H1 (cell line): ENCODE measurements at places on chromosomes 12 and 14. TPM values are rescaled to one million over a fixed set of nuclear protein-coding genes. Genes with fewer than 3 reads are reported as not detected.

CPM gene
- total RNA-seq: 1.1 and 3.1 TPM in 2 replicates

CHST11 gene
- 14.4 and 15.5 TPM in 2 replicates for total RNA-seq

RTN1 gene
- total RNA-seq: 2.8 and 2.9 TPM in 2 replicates

FOXA1 gene
- 0.17 and 0.20 TPM in 2 replicates for total RNA-seq

ESRRB gene
- total RNA-seq: 0.45 and 0.48 TPM in 2 replicates

SERPINA3 gene
- total RNA-seq: not detected in 2 replicates

DTX1 gene
- total RNA-seq: 6.9 and 8.6 TPM in 2 replicates

SERPINA1 gene
- total RNA-seq: not detected in 2 replicates

CLEC1A gene
- total RNA-seq: not detected in 2 replicates

GPX2 gene
- 0.30 and 0.50 TPM in 2 replicates for total RNA-seq

SLC24A4 gene
- total RNA-seq: 0.44 and 0.89 TPM in 2 replicates

GRIP1 gene
- 27.3 and 37.6 TPM in 2 replicates for total RNA-seq

DNA sequence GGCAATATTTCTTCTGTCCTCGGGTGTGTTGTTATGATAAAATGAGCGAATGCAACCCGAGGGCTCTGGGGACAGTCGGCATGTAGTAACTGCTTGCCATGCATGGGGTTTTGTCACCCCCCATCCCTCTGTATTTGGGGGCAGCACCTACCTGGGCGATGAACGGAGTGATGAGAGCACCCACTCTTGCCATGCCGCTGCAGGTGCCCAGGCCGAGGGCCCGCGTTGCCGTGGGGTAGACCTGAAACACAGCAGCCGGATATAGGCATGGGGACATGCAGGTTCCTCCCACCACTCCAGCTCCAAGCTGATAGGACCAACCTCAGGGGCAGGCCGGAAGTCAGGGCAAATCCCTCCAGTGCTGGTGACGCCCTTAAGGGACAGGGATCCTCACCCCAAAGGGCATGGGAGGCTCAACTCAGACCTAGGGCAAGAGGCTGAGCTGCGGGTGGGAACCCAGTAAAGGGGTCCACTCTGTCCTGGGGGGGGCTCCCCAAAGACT lies 35.8 kb downstream of the DAO start:
- H3K36me3 ChIP-seq: no peaks in the 10 kb centered on the region
- DNase-seq: no peak
- no peaks in the 10 kb centered on the region for H3K4me1 ChIP-seq
- no peaks in the 10 kb centered on the region for H3K27me3 ChIP-seq

GRCh38 chr14:69828354-69828753 lies 31.3 kb upstream of the SLC10A1 start:
- no peaks in the 10 kb centered on the region for H3K36me3 ChIP-seq
- H3K27ac ChIP-seq: no peak overlapping the region
- no peaks in the 10 kb centered on the region for H3K4me1 ChIP-seq
- DNase-seq: no peak
- H3K27me3 ChIP-seq: no peaks in the 10 kb centered on the region

- H3K4me1 ChIP-seq: no peaks in the 10 kb centered on the region
- no peak overlapping the region for H3K27ac ChIP-seq
- no peaks in the 10 kb centered on the region for H3K36me3 ChIP-seq
- no peak for DNase-seq
- no peaks in the 10 kb centered on the region for H3K27me3 ChIP-seq
These were observed 20.0 kb upstream of the SGPP1 start for GRCh38 chr14:63747846-63748245.

DNA sequence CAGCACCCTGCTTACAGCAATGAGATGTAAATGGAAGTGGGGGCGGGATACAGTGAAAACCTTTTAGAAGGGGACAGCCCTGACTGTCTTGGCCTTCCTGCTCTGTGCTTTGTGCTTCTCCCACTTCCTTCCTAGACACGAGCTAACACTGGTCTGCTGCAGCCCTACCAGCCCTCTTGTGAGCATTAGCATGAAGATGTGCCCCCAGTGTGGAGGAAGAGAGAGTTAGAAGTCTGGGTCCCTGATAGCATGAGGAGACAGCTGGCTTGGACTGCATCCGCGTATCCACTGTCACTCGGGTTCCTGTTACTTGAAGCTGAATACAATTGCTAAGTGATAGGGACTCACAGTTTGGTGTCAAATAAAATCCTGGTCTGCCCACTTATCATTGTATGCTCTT lies 248.1 kb upstream of the SOX5 start:
- no peak for DNase-seq
- peaks cover 4% of the 10 kb centered on the region for H3K4me1 ChIP-seq
- H3K27ac ChIP-seq: no peak overlapping the region
- H3K4me3 ChIP-seq: no peak overlapping the region
- H3K27me3 ChIP-seq: no peaks in the 10 kb centered on the region
- no peaks in the 10 kb centered on the region for H3K36me3 ChIP-seq

- no peaks in the 10 kb centered on the region for H3K27me3 ChIP-seq
- H3K4me3 ChIP-seq: no peak overlapping the region
- no peak for DNase-seq
- H3K4me1 ChIP-seq: no peaks in the 10 kb centered on the region
- no peak overlapping the region for H3K27ac ChIP-seq
- H3K36me3 ChIP-seq: no peaks in the 10 kb centered on the region
These were observed 40.0 kb upstream of the DAAM1 start for GRCh38 chr14:59148334-59148900.

- no peaks in the 10 kb centered on the region for H3K27me3 ChIP-seq
- DNase-seq: no peak
- no peak overlapping the region for H3K4me3 ChIP-seq
- H3K36me3 ChIP-seq: no peaks in the 10 kb centered on the region
These were observed 52.9 kb downstream of the CCDC88C start for GRCh38 chr14:91364524-91365270.

DNA sequence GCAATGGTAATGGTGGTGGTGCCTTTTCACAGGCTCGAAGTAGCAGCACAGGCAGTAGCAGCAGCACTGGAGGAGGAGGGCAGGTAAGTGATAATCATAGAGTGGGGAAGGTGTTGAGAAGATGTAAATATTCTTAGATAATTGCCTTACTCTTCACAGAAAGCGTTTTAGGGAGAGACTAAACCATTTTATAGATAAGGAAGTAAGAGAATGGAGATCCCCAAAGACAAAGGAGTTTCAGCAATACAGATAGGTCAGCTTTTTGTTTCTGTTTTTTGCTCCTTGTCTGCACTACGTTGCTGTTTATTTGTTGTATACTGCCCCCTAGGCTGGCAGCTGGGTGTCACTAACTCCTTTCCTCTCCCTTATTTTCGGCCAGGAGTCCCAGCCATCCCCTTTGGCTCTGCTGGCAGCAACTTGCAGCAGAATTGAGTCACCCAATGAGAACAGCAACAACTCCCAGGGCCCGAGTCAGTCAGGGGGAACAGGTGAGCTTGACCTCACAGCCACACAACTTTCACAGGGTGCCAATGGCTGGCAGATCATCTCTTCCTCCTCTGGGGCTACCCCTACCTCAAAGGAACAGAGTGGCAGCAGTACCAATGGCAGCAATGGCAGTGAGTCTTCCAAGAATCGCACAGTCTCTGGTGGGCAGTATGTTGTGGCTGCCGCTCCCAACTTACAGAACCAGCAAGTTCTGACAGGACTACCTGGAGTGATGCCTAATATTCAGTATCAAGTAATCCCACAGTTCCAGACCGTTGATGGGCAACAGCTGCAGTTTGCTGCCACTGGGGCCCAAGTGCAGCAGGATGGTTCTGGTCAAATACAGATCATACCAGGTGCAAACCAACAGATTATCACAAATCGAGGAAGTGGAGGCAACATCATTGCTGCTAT lies 2.0 kb downstream of the SP1 start:
- no peaks in the 10 kb centered on the region for H3K27me3 ChIP-seq
- peak overlapping the region; percentile 52; the same call in 1 of the 2 replicates for H3K4me3 ChIP-seq
- no peak for DNase-seq
- H3K36me3 ChIP-seq: peaks cover 23% of the 10 kb centered on the region

DNA sequence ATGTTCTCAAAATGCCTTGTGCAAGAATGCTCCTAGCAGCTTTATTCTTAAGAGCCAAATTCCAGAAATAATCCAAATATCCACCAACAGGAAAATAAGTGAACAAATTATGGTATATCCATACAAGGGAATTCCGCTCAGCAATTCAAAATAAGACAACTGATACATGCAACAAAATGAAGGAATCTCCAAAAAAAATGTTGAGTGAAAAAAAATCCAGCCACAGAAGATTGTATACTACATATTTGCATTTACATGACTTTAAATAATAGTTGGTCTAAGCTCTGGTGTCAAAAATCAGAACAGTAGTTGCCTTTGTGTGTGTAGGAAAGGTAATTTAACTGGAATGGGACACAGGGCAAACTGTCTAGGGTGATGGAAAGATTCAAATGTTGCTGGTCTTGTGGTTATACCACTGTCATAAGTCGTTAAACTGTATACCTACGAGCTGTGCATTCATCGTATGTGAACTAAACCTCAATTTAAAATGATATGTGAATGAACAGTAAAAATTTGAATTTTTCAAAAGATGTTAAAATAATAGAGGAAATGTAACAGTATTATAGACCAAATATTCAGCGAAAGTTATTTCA lies 3.2 kb downstream of the CD69 start:
- H3K27ac ChIP-seq: no peak overlapping the region
- H3K4me1 ChIP-seq: peaks cover 4% of the 10 kb centered on the region
- no peak for DNase-seq
- H3K36me3 ChIP-seq: no peaks in the 10 kb centered on the region
- H3K4me3 ChIP-seq: no peak overlapping the region

DNA sequence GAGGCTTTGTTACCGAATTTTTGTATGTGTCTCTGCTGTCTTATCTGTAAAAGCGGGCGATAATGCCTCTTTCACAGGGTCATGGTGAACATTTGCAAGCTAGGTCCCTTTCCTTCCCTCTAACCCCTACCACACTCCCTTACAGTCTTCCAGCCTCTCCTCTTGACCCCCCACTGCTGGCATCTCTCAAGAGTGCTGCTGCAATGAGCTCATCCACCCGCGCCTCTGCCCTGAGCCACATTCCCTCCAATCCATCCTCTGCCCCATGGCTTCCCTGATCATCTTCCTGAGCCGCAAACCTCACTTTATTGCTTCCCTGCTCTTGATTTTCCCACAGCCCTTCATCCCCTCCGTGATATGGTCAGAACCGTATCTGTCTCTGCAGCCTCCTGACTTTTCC lies 343.6 kb downstream of the BCL11B start:
- H3K4me1 ChIP-seq: no peaks in the 10 kb centered on the region
- H3K4me3 ChIP-seq: no peak overlapping the region
- no peak for DNase-seq

DNA sequence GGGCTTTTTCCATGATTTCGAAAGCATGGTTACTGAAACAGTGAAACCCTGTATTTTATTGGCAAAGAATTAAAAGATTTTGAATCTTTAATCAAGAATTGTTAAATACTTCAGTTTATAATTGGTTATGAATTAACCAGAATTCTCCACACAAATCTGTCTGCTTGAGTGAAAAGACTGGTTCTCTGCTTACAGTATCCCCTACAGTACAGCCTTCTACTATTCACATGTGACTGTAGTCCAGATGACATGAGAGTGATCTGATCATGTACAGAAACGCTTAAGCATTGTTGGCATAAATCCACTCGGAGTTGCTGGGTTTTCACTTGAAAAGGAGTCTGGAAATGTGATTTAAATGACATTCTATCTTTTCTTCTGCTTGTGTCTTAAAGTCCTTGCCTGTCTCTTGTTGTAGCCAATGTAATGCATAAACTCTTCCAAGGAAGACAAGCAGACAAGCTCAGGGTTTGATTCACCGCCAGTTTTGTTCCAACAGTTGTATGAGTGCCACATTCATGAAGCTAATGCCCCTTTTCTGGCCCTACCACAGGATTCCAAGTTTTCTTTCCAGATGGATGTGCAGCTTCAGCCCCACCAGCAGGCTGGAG lies 222.0 kb upstream of the LRIG3 start:
- no peak for DNase-seq
- no peaks in the 10 kb centered on the region for H3K27me3 ChIP-seq
- H3K4me3 ChIP-seq: no peak overlapping the region
- H3K4me1 ChIP-seq: no peaks in the 10 kb centered on the region

- no peak overlapping the region for H3K27ac ChIP-seq
- H3K27me3 ChIP-seq: no peaks in the 10 kb centered on the region
- H3K4me3 ChIP-seq: no peak overlapping the region
- no peak for DNase-seq
These were observed 5.6 kb downstream of the MYL6 start for GRCh38 chr12:56163533-56164344.

- no peaks in the 10 kb centered on the region for H3K27me3 ChIP-seq
- no peaks in the 10 kb centered on the region for H3K4me1 ChIP-seq
- H3K4me3 ChIP-seq: no peak overlapping the region
- no peak overlapping the region for H3K27ac ChIP-seq
- peaks cover 26% of the 10 kb centered on the region for H3K36me3 ChIP-seq
These were observed 24.8 kb downstream of the PLEK2 start for GRCh38 chr14:67387195-67387594.

GRCh38 chr14:105838591-105839424 lies 312.4 kb downstream of the TMEM121 start:
- H3K27me3 ChIP-seq: no peaks in the 10 kb centered on the region
- DNase-seq: no peak
- H3K27ac ChIP-seq: no peak overlapping the region
- no peaks in the 10 kb centered on the region for H3K36me3 ChIP-seq
- no peak overlapping the region for H3K4me3 ChIP-seq
- H3K4me1 ChIP-seq: no peaks in the 10 kb centered on the region

GRCh38 chr12:71755146-71755892 lies 656 bp downstream of the RAB21 start:
- H3K36me3 ChIP-seq: no peaks in the 10 kb centered on the region
- peak overlapping the region; percentile 94; the same call in 1 of the 2 replicates for H3K27ac ChIP-seq
- H3K4me3 ChIP-seq: peak overlapping the region; percentile 97
- peaks cover 6% of the 10 kb centered on the region; the same call in 1 of the 2 replicates for H3K4me1 ChIP-seq
- DNase-seq: no peak
- H3K27me3 ChIP-seq: no peaks in the 10 kb centered on the region

DNA sequence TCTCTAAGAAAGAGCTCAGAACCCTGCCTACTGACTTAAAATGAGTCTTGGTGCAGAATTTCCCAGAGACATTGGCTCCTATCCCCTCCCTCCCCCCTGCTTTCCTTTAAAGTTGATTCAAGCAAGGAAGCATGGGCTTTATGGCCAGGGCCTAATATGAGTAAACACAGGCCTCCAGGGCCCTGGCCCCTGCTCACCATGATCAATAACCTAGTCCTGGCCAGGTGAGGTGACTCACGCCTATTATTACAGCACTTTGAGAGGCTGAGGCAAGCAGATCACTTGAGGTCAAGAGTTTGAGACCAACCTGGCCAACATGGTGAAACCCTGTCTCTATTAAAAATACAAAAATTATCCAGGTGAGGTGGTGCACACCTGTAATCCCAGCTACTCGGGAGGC lies 165.1 kb upstream of the TMCC3 start:
- H3K4me3 ChIP-seq: no peak overlapping the region
- H3K27me3 ChIP-seq: no peaks in the 10 kb centered on the region; the same call in 1 of the 2 replicates
- H3K36me3 ChIP-seq: no peaks in the 10 kb centered on the region
- peaks cover 4% of the 10 kb centered on the region for H3K4me1 ChIP-seq
- no peak for DNase-seq
- no peak overlapping the region for H3K27ac ChIP-seq

GRCh38 chr12:88445705-88446394 lies 134.4 kb downstream of the KITLG start:
- no peaks in the 10 kb centered on the region for H3K27me3 ChIP-seq
- H3K36me3 ChIP-seq: no peaks in the 10 kb centered on the region
- no peak for DNase-seq
- no peak overlapping the region for H3K27ac ChIP-seq
- H3K4me1 ChIP-seq: peaks cover 9% of the 10 kb centered on the region
